ENCODE measurements at places on chromosomes 7 and 10.

- DNase-seq = no peak
These were observed 117.1 kb downstream of the ANKRD26 start for GRCh38 chr10:26983156-26983555.

DNA sequence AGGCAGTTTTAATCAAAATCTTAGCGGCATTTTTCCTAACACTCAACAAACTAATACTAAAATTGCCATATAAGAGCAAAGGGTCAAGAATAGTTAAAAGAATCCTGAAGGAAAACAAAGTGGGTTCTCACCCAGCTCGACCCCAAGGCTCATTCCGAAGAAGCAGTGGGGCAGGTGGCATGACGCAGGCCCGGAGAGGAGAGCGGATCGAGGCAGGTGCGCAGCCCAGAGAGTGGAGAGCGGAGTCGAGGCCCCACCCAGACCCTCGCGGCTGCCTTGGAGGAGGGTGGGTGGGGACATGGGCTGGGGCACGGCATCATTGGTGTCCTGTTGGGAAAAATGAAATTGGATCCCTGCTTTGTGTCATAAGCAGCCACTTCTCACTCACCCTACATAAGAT lies 109.8 kb downstream of the INPP5A start:
- DNase-seq = no peak

DNA sequence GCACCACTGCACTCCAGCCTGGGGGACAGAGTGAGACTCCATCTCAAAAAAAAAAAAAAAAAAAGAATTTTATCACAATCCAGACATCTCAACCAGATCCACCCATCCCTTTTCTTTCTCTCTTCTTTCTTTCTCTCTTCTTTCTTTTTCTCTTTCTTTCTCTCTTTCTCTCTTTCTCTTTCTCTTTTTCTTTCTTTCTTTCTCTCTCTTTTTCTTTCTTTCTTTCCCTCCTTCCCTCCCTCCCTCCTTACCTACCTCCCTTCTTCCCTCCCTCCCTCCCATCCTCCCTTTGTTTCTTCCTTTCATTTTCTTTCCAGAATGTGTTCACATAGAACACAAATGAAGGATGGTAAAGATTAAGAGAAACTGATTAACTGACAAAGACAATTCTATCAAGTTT lies 18.1 kb upstream of the HOXA13 start:
- DNase-seq = no peak

- DNase-seq = no peak
These were observed 116.0 kb downstream of the EGFR start for GRCh38 chr7:55134786-55135185.

DNA sequence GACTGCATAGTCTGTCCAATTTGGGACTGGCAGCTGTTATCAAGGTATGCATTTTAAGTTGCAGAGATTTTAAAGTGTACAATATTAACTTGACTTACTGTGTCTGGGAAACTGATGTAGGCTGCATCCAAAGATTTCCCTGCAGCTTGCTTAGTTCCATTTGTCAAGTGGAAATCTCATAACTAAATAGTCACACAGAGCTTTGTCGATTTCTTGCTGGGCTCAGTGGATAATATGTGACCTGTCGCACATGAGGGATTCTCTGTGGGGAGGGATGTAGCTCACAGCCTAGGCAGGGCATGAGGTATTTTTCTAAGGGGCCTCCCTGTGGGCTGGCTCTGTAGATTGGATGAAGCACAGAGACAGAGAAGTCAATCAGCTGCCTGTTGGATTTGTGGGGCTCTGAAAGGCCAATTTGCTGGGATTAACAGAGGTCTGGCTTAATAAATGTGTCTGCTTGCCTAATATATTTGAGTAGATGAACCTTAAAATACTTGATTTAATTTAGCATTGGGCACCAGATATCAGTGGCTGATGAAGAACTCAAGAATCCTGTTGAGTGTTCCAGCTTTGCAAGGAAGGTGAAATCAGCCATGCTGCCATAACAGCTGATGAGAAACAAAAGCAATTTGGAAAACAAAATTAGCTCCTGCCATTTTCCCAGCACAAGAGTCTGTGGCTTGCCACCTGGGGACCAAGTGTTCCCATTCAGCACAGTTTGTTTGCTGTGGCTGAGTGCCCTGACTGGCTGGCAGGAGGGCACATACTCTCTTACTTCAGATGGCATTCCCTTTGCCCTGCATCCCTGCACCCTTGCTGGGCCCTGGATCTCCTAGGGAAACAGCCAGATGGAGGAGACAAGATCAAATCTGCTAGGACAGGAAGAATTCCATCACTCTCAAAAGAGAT lies 598.5 kb downstream of the SORCS3 start:
- no peak for DNase-seq

DNA sequence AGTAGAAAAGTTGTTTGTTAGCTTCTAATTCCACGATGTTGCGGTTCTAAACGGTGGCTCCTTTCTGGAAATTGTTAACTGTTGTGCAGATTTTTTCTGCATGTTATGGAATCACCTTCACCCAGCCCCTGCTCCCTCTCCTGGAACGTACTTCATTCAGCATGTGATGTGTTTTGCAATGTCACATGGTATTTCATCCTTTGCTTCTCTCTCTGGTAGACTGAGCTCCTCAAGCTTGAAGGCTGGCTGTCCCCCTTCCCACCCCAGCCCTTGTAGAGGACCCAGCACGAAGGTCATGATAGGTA lies 4.4 kb downstream of the PPP2R2D start:
- no peak for DNase-seq

DNA sequence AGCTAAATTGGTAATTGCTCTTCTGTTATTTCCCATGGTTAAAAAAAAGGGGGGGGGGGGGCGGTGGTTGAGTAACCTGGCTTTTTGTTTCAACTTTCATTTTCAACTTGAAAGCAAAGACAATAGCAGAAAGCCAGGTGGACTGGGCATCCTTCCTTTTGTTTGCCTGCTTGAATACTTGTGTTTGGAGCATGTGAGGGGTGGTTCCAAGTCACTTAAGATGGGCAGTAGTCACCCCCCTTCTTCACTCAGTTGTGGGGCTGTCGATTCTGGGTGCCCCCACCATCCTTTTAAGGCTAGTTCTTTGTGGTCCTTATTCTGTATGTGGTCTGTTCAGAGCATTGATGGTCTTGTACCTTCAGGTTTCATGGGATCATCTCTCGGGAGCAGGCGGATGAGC lies 165.6 kb upstream of the PRR15 start:
- DNase-seq = no peak

DNA sequence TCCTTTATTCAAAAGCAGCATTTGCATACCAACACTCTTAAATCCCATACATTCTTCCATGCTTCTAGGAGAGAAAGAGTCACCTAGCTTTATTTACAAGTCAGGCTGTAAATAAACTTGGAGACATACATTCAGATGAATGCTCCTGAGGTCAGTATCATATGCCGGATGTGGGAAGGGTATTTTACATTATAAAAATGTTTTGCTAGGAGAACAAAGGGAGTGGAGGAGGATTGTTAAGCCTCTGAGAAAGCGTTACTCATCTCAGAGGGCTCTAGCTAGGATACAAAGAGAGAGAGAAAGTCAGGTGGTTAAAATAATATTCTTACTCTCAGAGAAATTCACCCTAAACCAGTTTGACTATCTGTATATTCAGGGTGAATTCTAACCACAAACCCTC lies 300.9 kb upstream of the NPSR1 start:
- DNase-seq = no peak

DNA sequence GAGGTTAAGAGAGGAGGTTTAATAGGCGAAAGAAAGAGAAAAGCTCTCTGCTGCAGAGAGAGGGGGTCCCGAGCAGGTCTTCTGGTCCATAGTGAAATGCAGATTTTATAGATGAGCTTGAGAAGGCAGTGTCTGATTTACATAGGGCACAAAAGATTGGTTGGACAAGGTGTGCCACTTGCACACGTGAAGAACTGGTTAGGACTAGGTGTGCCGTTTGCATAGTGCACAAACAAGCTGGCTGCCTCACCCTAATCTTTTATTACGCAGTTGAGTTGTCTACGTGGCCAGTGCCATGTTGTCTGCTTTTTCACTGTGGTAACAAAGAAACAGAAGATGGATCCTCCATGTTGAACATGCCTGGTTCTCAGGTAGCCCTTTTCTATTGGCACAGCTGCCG lies 82.6 kb downstream of the AMPH start:
- DNase-seq = no peak

GRCh38 chr10:68272833-68273232 lies 40.9 kb upstream of the ATOH7 start:
- no peak for DNase-seq

- no peak for DNase-seq
These were observed 223.6 kb downstream of the ARL4A start for GRCh38 chr7:12911053-12911452.

DNA sequence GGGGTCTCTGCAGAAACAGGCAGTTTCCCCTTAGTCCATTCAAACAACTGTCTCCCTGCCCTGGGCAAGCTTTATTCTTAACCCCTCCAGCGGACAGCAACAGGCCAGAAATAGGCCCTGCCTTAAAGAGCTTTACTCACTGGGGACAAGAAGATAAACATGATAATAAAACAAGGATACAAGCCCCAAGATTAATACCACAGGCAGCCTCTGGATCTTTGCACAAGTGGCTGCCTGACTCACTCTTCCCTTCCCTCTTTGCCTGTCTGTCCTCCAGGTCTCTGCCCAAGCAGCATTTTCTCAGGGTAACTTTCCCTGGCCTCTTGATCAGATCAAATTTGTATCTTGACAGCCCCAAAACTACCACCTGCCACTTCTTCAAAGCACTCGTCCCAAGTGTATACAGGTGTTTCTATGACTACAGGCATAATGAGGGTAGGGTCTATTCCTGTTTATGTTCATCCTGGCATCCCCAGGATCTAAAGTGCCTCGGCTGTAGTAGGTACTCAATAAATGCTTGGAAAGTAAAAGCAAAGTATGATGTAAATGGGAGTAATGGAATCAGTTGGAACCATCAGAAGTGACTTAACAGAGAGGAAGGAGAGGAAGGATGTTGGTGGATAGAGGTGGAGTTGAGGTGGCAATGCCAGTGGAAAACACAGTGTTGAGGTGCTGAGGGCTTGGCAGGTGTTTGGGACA lies 7.0 kb upstream of the CAMK2G start:
- DNase-seq = no peak

DNA sequence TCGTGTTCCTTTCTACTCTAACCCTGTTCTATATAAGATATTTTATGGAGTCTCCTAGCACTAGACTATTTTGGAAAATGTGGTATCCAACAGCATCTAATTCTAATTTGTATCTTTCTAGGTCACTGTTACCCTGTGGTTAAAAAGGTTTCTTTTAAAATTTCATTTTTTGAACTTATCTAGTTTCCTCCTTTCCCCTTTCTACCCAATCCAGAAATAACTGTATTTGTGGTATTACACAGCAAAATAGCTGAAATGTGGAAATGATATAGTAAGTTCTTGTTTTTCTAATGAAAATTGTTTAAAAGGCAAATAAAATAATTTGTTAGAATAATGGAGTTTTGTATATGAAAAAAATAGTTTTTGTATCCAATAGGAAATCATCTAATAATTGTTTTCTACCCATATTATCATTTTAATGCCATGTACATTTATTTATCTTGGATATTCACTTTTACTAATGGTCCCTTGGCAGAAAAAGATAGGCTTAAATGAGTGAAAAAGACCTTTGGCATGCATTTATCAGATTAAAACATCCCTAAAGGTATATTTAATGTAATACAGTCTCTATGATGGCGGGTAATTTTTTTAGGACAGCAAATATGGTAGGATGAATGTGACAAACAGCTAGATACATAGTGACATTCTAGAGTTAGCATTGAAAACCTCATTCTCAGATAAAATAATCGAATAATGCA lies 175.5 kb upstream of the PLXDC2 start:
- no peak for DNase-seq

GRCh38 chr10:60353519-60354258 lies 36.0 kb downstream of the ANK3 start:
- no peak for DNase-seq

GRCh38 chr10:43655311-43655710 lies 6.6 kb upstream of the ZNF32 start:
- DNase-seq = no peak

DNA sequence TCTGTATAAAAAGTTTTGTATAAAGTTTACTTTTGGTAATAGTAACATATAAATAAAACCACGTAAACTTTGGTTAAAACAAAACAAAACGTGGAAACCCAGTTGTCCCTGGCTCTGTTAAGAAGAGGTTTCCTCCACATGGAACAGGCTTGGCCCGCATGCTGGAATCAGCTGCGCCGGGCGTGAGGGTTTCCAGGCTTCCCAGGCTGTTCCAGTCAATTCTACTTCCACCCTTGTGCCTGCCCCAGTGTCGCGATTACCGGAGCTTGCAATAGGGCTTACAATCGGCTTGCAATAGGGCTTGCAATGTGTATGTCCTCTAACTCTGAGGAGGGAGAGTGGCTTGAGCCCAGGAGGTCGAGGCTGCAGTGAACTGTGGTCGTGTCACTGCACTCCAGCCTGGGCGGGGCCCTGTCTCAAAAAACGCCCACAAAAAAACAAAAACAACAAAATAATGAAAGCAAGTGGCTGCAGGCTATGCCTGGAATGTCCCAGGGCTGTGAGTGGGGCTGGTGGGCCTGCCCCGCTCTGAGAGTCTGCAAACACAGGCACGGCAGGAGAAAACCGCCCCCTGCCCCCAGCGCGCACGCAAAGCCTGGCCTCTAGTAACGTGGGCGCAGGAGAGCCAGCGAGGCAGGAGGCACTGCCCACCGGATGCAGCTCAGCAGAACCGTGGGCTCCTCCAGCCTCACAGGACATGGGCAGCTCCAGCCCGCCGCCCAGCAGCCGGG lies 16.3 kb downstream of the CYP2W1 start:
- DNase-seq = no peak

- no peak for DNase-seq
These were observed 218.3 kb downstream of the SEMA3A start for GRCh38 chr7:83976302-83976701.

- peak; percentile 8 for DNase-seq
These were observed 75.3 kb upstream of the CC2D2B start for GRCh38 chr10:95832216-95833041.

GRCh38 chr10:113647812-113648211 lies 16.0 kb downstream of the NRAP start:
- no peak for DNase-seq

GRCh38 chr10:122648599-122649428 lies 50.8 kb downstream of the C10orf120 start:
- DNase-seq = no peak

DNA sequence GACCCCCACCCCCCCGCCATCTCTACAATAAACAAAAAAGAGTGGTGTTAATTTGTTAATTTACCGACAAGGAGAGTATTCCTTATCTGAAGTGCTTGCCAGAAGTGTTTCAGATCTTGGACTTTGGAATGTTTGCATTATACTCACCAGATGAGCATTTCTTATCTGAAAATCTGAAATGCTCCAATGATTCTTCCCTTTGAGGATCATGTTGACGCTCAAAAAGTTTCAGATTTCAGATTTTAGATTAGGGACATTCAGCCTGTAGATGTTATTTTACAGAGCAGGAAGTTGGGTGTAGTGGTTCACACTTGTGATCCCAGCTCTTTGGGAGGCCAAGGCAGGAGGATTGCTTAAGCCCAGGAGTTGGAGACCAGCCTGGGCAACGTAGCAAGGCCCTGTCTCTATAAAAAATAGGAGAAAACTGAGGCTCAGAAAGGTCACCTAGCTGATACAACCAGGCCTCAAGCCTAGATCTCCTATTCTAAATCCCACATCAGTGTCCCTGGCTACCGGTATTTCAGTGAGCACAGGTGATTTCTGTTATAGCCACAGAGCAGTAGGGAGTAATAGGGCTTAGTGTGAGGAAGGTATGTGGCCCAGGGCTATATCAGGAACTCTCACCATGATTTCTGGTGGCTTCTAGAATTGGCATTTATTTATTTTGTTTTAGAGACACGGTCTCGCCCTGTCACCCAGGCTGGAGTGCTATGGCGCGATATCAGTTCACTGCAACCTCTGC lies 35.4 kb downstream of the TMEM120A start:
- no peak for DNase-seq

Data from stimulated activated CD8-positive, alpha-beta memory T cell treated with anti-CD3 and anti-CD28 coated beads, Interleukin-7, amount 100 ng/mL, for 4 hours (primary cell).